ENCODE measurements at places on chromosomes 13 and 19.

GRCh38 chr19:58545286-58546018, 1.6 kb downstream of the TRIM28 start:
- DNase-seq: no peak

GRCh38 chr19:56348289-56348877, 33.7 kb upstream of the ZSCAN5A start:
- DNase-seq: peak; percentile 27

GRCh38 chr13:99501848-99502301, 603 bp downstream of the TM9SF2 start:
- no peak for DNase-seq

DNA sequence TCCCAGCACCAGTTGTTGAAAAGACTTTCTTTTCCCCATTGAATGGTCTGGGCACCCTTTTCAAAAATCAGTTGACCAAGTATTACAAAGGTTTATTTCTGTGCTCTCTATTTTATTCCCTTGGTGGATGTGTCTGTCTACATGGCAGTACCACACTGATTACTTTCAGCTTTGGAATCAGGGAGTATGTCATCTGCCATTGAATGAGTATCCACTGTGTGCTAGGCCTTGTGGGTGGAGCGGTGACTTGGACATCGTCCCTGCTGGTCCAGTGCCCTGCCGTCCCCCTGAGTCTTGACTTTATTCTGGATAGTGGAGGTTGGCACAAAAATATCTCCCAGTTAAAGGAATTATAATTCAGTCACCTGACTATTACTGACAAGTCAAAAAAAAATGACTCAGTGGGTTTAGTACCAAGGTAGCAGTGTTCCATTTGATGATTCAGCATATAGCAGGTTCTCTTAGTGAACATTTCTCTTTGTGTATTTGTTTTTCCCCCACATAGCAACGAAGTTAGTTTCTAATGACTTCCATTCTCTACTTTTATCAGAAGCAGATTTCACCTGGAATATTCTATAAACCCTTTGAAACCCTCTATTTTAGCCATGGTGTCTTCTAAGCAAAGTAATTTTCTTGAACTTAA, 3.9 kb downstream of the UPF3A start:
- no peak for DNase-seq

DNA sequence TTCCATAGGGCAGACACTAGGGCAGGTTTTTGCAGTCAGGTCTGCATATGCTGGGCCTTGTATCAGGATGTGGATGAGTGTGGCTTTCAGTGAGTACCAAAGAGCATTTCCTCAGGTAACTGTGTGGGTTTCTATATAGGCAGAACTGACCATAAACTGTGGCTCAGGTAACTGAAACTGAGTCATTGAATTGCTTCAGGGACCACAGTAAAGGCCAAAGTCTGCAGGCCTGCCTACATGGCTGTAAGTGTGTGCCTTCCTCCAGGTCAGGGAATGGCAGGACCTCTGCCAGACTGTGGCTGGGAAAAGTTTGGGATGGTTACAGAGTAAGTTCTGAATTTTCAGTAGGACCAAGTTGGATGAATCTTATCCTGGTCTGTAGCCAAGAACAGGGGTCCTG, 85.6 kb downstream of the ZNF486 start:
- DNase-seq: no peak

DNA sequence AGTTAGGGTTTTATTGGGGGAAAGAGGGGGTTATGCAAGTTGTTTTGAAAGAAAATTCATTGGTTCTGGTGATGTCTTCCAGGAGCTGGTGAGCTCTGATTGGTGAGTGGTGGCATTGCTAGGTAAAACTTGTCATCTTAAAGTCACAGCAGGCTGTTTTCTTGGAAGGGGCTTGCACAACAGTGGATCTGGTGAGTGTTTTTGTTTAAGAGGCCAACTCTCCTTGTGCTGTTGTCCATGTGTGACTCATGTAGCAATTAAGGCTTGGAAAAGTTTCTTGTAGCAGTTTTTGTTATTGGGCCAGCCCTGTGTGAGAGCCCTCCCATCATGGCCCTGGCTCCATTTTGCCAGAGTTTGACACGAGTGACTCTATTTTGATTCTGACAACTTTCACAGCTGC, 109.4 kb downstream of the RFC3 start:
- DNase-seq: no peak

DNA sequence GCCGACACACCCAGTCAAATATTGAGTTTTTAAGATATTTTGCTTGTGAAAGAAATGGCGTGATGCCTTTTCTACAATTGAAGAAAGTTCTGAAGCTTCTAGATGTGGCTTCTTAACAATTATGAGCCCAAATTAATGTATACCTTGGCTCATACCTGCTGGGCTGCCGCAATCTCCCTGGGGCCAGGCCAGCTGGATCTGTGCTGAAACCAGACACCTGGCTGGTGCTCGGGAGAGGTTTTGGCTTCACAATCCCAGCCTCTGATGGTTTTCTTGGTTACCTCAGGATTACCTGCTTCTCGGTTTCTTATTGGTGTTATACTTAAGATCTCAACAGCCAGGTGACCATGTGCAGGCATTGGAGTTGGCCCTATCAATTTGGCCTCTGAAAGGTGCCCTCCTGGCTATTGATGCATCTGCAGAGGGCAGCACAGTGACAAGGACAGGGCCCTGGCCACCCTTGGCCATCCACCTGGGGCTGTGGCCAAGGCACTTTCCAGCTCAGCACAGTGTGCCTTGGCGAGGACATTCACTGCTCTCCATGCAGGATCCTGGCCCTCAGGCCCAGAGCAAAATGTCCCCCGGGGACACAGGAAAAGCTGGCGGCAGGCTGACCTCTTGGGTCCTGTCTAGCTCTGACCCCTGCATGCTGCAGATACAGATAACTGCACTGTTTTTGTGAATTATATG, 305.0 kb downstream of the ZNF536 start:
- no peak for DNase-seq

- peak; percentile 1 for DNase-seq
These were observed 237.5 kb downstream of the COG6 start for GRCh38 chr13:39892721-39893685.

DNA sequence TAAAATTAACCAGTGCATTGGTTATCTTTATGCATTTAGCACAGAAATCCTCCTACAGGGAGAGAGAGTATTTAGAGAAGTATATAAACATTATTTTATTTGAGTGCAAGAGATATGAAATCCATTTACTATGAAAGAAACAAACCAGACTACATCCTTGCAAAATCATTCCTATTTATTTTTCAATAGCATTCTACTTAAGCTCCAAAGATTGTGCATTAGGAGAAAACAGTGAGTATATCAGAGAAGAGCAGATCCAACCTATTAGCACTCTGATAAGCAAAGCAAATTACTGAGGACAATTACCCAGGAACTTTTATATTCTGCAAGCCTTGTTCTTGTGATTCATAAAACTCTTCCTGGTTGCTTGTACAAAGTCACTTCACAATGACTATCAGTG, 256.1 kb downstream of the FGF14 start:
- no peak for DNase-seq

- DNase-seq: no peak
These were observed 90.1 kb downstream of the SERP2 start for GRCh38 chr13:44463759-44464158.

GRCh38 chr13:47299304-47299703, 402.5 kb upstream of the HTR2A start:
- DNase-seq: no peak

DNA sequence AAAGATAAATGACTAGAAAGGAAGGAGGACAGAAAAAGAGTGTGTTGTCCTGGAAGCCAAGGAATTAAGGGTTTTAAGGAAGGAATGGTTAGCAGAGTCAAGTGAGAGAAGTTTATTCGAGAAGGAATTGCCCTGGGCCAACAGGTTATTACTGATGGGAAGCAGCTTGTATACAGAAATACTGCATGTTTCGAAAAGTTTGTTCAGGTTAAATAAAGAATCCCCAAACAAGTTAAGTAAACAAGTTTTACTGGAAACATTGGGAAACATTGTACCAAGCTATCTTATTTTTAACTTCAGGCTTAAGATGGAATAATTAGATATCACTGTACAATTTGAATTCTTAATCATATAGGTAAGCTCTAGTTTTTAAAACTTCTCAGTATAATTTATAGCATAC, 28.2 kb upstream of the FBXL3 start:
- DNase-seq: no peak

DNA sequence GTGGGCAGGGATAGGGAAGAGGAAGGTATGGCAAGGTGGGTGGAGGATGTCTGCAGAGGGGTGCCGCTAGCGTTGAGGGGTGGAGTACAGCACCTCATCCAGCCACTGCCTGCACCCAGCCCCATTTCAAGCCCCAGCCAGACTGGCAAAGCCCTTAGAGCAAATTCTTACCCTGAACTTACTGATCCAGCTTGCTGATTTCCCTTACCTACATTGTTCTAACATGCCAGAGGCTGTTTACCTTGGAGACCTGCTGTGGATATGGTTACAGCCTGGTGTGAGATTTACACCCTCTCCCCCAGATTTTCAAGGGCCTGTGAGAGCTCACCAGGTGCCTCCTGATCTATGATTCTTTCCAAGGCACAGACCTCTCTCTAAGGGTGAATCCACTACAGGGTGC, 86.0 kb downstream of the ZNF726 start:
- DNase-seq: no peak

GRCh38 chr13:110125613-110126272, 181.2 kb downstream of the COL4A1 start:
- DNase-seq: no peak

GRCh38 chr19:47433121-47433520, 13.8 kb upstream of the MEIS3 start:
- DNase-seq: no peak

- no peak for DNase-seq
These were observed 100.7 kb downstream of the SERP2 start for GRCh38 chr13:44474122-44474910.

- no peak for DNase-seq
These were observed 727 bp downstream of the CNMD start for GRCh38 chr13:52738719-52739467.

DNA sequence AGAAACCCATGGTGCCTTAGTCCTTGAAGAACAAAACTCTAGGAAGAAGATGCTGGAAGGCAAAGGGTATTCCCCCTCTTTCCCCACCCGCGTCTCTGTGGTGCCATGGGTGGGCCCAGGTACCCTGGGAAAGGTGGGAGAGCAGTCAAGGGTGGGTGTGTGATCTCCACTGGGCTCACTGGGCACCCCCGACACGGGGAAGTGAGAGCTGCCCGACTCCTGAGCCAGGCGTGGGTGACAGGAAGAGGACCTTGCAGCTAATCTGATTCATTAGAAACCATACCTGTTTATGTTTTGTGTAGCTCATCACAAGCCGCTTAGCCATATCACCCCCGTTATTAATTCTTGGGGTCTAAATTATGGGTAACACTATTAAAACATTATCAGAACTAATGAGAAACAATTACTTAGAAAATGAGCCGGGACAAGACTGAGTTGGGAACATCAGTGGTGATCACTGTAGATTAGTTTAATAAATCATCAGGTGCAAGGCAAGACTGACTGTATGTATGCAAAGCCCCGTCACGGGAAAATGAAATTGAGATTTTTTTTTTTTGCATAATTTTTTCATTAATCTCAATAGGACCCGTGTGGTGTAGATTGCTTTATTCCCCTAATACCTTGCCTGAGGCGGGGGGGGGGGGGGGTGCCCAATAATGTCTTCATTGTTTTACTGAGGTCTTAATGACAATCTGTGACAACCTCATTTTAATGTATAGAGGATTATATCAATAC, 77.3 kb downstream of the ZIC5 start:
- DNase-seq: no peak

- no peak for DNase-seq
These were observed 121.8 kb upstream of the WASF3 start for GRCh38 chr13:26435646-26436045.

DNA sequence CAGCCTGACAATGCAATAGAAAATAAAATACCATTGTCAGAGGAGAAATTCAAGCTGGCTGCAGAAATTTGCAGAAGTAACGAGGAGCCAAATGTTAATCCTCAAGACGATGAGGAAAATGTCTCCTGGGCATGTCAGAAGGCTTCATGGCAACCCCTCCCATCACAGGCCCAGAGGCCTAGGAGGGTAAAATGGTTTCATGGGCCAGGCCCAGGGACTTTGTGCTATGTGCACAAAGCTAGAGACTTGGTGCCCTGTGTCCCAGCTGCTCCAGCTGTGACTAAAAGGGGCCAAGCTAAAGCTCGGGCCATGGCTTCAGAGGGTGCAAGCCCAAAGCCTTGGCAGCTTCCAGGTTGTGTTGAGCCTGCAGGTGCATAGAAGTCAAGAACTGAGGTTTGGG, 431.7 kb downstream of the LMO7 start:
- no peak for DNase-seq

- DNase-seq: no peak
These were observed 4.2 kb downstream of the LYPD5 start for GRCh38 chr19:43798026-43798545.

DNA sequence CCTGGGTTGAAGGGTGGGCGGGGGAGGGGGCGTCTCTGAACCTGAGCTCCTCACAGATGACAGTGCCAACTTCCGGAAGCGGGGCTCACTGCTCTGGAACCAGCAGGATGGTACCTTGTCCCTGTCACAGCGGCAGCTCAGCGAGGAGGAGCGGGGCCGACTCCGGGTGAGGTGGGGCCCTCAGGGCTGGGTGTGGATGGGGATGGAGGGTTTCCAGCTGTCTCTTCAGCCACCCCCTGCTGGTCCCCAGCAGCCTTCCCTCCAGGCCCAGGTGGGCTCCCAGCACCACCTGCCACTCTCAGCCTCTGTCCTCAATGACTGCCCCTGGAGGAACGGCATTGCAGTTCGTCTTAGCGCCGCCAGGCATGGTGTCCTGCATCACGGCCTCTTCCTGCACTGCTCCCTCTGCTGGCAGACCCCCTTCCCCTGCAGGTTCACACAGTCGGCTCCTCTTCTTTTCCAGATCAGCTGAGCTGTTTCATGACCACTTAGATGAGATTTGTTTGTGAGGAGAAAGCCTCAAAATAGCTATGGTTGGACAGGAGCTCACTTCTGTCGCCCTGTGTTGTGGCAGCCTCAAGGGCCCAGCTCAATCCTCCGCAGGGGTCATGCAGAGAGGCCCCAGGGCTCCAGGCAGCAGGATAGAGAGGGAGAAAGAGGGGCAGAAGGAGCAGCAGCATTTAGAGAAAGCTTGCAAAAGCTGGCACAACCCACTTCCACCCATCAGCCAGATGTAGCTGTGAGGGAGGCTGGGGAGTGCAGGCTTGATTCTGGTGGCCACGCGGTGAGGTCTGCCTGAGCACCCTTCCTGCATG, 2.5 kb upstream of the GARIN5A start:
- DNase-seq: no peak

All from stimulated activated CD4-positive, alpha-beta T cell treated with anti-CD3 and anti-CD28 coated beads, TNF-alpha, amount 100 ng/mL, for 48 hours (primary cell).